ENCODE measurements at places on chromosomes 1 and 21.

DNA sequence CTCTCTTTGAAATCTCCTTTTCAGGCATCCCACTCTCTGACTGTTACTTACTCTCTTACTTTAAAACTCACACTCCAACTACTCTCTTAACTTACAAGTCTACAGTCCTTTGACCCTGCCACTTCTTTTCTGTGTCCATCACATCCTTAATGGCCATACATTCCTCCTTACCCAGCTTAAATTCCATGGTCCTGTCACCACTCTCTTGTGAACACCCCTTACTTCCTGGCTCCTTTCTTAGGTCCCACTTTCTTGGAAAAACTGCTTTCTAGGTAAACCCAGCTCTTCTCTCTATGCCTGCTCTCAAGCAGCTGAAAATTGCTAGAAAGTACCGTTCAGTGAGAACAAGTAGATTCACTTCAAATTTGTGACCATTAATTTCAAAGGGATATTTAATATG, 109.1 kb downstream of the OLFML2B start:
- DNase-seq: no peak

- DNase-seq: peak; percentile 52
Measured at GRCh38 chr1:147627435-147628110, 42.8 kb downstream of the ACP6 start.

GRCh38 chr1:183137782-183138181, 48.3 kb upstream of the LAMC2 start:
- DNase-seq: no peak

- no peak for DNase-seq
Measured at GRCh38 chr1:209854196-209854595, 26.4 kb downstream of the UTP25 start.

DNA sequence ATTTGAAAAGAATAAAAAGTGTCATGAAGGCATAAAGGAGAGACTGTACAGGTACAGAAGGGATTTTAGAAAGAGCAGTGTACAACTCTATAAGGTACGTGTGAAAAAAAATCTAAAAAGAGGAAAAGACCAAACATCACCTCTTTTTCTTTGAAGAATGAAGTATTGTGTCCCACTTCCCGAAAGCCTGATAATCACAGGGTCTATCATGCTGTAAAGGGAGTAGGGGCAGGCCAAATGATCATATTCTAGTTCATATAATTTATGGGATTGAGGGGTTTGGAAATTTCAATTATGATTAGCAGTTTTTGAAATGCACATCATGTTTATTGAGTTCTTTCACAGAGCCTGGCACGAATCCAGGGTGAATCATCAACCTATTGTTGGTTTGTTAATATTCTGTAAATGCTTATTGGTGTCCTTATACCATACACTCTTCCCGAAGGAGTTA, 910 bp upstream of the RERE start:
- DNase-seq: peak; percentile 70

DNA sequence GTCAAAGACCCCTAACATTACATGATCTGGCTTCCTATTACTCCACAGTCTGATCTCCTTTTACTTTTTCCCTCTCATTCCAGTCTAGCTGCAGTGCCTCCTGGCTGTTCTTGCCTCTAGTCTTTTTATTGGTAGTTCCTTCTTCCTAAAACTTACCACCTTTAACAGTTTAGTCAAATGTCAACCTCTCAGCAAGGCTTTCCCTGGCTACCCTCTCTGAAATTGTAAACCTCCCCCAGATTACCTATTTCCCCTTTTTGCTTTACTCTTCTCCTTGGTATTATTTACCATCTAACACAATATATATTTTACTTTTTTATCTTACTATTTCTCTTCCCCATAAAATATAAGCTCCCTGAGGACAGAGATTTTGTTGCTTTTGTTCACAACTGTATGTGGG, 129.6 kb downstream of the CLEC20A start:
- DNase-seq: no peak

DNA sequence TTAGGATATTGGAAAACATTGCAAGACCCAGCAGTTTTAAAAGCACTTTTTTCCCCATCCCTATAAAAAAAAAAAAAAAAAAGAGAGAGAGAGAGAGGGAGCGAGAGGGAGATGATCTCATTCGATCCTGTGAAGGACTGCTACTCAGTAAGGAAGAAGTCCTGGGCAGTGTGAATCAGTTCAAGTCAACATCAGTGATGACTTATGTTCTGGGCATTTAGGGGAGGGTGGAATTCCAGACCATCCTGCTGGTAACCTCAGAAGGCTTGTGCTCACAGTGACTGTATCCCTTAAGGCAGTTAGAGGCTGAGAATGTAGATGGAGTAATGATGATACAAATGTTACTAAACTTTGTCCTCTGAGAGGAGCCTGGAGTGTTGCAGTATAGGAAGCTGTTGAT, 151.4 kb downstream of the TGFB2 start:
- peak; percentile 47 for DNase-seq

- peak; percentile 76 for DNase-seq
Measured at GRCh38 chr1:17826165-17826488, 71.0 kb downstream of the ACTL8 start.

DNA sequence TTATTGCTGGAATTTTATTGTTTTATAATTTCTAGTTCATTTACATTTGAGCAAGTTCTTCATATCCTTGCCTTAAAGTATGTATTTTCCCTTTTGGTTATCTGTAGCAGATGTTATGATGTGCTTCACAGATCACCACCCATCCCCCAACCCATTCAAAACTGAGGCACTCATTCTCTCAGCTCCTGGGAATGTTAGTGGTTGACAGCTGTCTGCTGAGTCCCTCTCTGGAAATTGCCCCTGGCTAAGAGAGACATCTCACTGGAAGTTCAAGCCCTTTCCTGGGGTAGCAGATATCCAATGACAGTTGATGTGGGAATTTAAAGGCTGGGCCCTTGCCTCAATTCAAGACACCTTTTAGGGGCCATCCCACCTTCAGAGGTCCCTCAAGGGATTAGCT, 4.3 kb upstream of the DPYD start:
- no peak for DNase-seq

GRCh38 chr1:165224504-165224903, 132.0 kb downstream of the LMX1A start:
- no peak for DNase-seq

- no peak for DNase-seq
Measured at GRCh38 chr1:178209935-178210334, 116.0 kb downstream of the RASAL2 start.

DNA sequence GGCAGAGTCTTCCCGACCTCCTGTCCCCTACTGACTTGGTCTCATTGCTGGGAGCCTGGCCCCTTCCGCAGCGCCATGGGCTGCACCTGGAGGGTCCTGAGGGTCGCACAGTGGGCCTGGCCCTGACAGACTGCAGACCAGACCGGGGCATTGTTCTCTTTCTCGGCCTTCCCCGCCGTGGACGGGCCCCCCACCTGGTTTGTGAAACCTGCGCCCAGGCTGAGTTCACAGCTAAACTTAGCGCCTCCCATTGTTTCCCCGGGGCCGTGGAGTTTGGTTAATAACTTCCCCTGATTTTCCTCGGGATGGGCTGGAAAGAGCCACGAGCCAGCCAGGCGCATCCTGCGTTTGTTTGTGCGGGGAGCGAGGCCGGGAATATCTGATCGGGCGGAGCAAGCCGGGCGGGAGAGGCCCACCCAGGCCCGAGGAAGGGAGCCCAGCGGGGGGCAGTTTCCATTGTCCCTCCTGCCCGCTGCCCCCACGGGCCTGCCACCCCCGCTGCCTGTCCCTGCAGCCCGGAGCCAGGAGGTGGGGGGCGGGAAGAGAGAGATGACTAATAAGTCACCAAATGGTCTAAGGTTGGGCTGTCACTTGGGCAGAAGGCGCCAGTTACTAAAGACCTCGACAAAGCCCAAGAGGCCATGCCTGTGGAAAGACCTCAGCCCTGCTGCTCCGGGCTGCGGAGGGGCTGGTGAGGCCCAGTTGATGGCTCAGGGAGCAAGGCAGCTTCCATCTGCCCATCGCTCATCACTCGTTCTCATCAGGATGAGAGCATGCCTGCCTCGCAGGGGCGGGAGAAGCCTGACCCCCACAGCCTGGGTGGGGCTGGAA, 39.0 kb upstream of the ARHGEF16 start:
- DNase-seq: no peak

DNA sequence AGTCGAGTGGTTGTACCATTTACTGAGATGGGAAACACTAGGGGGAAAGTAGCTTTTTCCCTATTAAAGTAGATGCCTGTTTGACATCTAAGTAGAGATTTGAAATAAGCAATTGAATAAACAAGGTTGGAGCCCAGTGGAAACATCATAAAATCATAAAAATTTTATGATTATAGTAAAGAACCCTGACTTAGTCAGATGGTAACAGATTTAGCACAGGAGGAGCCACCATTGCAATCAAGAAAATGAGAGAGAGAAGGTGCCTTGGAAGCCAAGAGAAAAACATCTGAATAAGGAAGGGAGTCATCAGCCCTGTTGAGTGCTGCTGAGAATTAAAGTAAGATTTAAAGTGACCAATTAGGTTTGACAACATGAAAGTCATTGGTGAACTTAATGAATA, 49.8 kb downstream of the SMG7 start:
- DNase-seq: no peak

- peak; percentile 91 for DNase-seq
Measured at GRCh38 chr1:36400825-36401601, 3.3 kb upstream of the LSM10 start.

DNA sequence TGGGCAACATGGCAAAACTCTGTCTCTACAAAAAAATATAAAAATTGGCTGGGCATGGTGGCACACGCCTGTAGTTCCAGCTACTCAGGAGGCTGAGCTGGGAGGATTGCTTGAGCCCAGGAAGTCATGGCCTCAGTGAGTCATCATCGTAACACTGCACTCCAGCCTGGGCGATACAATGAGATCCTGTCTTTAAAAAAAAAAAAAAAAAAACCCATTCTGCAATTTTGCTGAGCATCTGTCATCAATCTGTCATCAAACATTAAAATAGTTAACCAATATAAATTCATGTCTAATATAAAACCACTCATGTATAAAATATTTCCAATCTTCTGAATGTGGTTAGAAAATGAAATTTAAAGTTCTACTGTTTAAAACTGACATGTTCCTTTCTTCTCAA, 56.9 kb downstream of the LPAR3 start:
- peak; percentile 63 for DNase-seq

DNA sequence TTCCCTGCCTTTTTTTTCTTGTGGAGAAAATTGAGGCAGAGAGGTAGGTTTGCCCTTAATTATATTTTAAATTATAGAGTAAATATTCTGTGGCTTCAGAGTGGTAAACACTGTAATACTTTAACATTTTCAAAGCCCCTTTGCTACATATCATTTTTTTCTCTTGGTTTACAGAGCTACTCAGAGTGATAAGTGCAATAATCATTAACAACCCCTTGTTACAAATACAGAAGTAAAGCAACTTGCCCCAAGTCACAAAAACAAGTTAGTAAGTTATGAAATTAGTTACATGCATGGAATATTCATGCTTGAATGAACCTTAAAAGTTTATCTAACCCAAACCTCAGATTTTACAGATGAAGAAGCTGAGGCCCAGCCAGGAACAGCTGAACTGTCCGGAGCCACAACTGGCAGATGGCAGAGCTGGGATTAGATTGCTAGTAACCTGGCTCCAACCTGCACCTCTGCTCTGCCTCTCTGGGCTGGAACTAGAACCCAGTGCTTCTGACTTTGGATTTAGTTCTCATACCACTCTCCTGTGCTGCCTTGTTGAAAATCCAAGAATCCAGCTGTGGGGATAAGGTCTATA, 48.7 kb downstream of the TNN start:
- DNase-seq: no peak

GRCh38 chr1:198564716-198565115, 24.2 kb upstream of the ATP6V1G3 start:
- no peak for DNase-seq

DNA sequence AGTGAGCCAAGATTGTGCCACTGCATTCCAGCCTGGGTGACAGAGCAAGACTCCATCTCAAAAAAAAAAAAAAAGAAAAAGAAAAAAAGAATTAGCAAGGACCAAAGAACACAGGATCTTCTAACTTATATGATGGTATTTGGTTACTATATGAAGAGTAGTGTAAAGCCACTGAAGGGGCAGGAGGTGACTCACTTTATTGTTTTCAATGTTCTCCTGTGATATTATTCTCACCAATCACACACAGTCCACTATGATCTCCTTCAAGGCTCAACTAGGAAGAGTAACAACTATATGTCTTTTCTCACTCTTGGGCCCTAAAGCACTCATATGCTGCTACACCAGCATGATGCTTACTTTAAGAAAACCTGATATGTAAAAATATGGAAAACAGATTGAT, 26.7 kb downstream of the RC3H1 start:
- DNase-seq: no peak

GRCh38 chr1:145918992-145919939, 749 bp upstream of the PEX11B start:
- peak; percentile 61 for DNase-seq

DNA sequence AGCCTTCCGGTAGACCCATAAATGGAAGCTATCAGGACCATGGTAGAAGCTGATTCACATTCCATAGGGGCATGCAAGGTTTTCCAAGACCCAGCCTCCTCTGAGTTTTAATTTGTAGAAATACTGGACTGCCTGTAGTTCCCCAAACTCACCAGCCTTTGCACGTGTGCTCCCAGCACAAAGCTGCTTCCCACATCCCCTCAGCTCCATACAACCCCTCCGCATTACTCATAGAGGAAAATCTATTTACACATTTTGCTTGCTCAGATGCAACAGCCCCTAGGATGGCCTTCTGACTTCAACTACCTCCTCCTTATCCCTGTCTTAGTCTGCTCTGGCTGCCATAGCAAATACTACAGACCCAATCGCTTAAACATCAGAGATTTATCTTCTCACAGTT, 336.2 kb downstream of the SETD4 start:
- DNase-seq: peak; percentile 39

GRCh38 chr1:172414331-172414730, 6.2 kb upstream of the C1orf105 start:
- DNase-seq: no peak

- no peak for DNase-seq
Measured at GRCh38 chr1:225890346-225891228, 1.6 kb upstream of the LEFTY1 start.

GRCh38 chr1:93669369-93669768, 12.3 kb downstream of the BCAR3 start:
- DNase-seq: no peak

DNA sequence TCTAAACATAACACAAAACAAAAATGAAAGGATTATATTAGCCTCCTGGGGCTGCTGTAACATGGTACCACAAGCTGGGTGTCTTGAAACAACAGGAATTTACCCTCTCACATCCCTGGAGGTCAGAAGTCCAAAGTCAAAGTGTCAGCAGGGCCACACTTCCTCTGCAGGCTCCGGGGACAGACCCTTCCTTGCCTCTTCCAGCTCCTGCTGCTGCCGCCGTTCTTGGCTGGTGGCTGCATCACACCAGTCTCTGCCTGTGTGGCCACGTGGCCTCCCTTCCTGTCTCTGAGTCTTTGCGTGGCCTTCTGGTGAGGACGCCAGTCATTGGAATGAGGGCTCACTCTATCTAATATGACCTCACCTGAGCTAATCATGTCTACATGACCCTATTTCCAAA, 8.2 kb downstream of the SLC37A1 start:
- no peak for DNase-seq

- peak; percentile 19 for DNase-seq
Measured at GRCh38 chr1:219066631-219067349, 106.9 kb upstream of the LYPLAL1 start.

Data from suppressor macrophage treated with lipopolysaccharide for 1 hour (primary cell).